Fibroblast of villous mesenchyme (primary cell): ENCODE measurements at places on chromosomes 11 and 22. TPM values are rescaled to one million over a fixed set of nuclear protein-coding genes. Genes with fewer than 3 reads are reported as not detected.

TMEM86A gene
- total RNA-seq: 0.32 and 0.43 TPM in 2 replicates

- DNase-seq: no peak
These were observed 9.6 kb downstream of the SERPINH1 start for GRCh38 chr11:75571625-75572024.

DNA sequence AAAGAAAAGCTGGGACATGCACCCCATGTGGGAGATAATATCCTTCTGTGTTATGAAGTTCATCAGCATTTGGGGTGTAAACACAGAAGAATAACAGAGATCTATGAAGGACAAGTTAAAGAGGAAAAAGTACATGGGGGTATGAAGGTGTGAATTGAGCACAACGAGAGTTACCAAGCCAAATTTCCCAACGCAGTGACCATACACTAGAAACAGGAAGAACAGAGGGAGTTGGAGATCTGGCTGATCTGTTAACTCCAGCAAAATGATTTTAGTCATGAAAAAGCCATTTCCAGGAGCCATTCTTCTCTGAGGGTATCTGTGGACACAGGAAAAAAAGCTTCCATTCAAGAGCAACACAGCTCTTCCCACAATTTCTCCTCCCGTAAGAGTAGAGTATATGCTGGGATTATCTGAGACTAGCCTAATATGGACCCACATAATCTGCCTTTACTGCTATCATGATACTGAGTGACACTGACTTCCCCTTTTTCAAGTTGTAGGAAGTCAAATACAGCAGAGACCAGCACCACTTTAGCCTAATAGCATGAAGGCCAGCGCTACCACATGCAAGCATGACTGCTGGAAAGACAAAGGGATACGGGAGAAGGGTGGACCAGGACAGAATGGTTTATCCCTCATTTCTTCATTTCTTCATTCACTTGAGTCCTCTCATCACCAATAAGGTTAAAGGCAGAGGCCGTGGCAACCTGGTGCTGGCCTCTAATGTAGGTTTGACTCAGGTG, 19.6 kb upstream of the OR8D2 start:
- DNase-seq: no peak

DAGLA gene
- 2.2 and 2.6 TPM in 2 replicates for total RNA-seq

CD248 gene
- total RNA-seq: 85.1 and 108 TPM in 2 replicates

GRCh38 chr11:102237096-102237735, 80.1 kb upstream of the BIRC3 start:
- peak; percentile 65 for DNase-seq

ANGPTL5 gene
- total RNA-seq: not detected in 2 replicates

DNA sequence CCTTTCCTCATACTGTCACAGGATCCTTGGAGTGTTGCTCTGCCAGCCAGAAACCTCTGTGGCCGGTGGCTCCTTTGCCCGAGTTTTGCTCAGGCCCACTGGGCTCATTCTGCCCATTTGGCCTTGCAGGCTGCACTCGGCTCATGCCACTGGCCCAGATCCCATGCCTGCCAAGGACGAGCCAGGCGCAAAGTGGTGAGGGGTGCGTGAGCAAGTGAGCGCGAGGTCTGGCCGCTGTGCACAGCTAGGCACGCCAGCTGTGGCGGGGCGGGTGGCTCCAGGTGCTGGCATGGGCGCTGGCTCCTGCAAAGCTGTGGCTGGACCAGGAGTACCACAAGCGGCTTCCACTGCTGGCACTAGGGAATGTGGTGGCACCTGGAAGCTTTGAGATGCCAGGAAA, 2.8 kb upstream of the RNF141 start:
- no peak for DNase-seq

DNA sequence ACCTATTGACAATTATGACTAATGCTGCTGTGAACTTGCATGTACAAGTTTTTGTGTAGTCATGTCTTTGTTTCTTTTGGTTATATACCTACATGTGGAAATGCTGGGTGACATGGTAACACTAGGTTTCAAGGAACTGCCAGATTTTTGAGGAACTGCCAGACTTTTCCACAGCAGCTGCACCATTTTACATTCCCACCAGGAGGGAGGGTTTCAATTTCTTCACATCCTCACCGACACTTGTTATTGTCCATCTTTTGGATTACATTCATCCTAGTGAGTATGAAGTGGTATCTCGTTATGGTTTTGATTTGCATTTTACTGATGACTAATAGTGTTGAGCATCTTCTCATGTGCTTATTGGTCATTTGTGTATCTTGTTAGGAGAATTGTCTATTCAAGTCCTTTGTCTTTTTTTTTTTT, 13.3 kb downstream of the CLDN5 start:
- DNase-seq: no peak

DNA sequence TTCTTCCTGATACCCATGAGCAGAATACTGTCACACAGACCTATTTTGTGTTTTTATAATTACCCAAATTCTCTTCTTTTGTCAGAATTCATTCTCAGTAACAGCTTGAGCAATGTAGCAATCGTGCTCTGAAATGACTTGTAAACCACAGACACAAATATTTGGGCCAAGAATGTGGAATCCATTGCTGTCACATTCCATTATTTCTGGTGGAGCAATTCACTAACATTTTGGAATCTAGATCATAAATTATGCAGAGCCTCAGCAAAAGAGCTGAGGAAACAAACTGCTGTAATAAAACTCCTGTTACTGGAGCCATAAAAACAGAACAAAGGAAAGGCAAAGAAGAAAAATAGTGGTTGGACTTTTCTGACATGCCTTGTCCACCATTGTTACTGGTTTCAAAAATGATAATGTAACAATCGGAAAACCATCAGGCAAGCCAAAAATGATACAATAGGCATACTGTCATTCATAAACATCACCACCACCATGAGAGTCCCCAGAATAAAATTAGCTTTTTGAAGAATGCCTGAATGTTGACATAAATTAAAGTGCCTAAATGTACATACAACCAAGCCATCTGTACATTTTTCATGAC, 223.4 kb upstream of the PITPNB start:
- DNase-seq: peak; percentile 91

IRF7 gene
- 7.7 and 8.2 TPM in 2 replicates for total RNA-seq

- DNase-seq: no peak
These were observed 22.5 kb downstream of the TRAF6 start for GRCh38 chr11:36487619-36488018.

GRCh38 chr11:4881188-4881587, 512 bp upstream of the OR51T1 start:
- DNase-seq: no peak

DNA sequence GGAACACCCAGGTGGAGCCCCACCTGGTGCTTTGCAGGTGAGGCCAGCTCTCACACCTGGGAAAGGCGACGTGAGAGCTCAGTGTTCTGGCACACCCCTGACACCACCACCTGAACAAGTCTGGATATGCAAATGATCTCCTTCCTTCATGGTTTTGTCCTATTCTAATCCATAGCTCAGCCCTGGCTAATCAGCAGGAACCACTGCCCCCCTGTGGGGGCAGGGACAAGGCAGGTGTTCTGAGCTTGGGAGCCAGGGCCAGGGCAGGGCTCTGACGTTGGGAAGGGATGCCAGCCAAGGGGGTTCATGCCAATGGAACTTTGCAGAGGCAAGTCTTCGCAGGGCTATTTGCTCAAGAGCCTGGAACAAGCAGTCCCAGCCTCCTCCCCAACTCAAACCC, 144.2 kb downstream of the TRIM29 start:
- no peak for DNase-seq

DNA sequence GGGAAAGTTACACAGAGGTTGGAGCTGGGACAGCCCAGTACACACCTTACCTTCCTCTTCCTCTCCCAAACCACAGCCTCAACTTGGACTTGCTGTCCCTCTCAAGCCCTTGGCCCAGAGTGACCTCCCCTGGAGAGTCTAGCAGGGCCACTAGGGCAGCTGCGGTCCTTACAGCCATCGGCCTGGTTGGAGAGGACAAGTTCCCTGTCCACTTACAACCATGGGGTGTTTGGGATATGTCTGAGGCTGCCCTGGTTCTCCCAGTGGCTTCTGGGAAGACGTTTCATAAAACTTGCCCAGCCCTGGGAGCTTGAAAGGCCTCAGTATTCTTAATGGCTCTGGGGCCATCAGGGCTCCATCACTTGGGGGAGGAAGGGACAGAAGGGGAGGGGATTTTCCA, 13.1 kb upstream of the DGKZ start:
- DNase-seq: no peak

DNA sequence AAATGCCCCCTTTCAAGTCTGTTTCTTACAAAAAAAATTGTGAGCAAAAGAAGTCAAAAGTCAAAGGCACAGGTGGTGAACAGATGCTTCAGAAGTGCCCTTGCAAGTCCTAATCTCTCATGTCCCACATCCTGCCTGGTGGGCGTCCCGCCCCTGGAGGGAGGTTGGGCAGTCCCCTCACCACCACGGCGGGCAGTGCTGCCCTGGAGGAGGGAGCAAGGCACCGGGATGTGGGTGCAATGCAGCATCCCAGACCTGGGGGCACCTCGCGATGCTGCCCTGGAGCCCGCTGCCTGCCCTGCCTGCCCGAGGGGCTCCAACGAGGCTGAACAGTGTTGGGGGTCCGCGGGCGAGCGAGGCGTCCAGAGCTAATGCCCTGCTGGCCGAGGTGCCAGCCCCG, 15.9 kb downstream of the MRGPRG start:
- DNase-seq: no peak

DNA sequence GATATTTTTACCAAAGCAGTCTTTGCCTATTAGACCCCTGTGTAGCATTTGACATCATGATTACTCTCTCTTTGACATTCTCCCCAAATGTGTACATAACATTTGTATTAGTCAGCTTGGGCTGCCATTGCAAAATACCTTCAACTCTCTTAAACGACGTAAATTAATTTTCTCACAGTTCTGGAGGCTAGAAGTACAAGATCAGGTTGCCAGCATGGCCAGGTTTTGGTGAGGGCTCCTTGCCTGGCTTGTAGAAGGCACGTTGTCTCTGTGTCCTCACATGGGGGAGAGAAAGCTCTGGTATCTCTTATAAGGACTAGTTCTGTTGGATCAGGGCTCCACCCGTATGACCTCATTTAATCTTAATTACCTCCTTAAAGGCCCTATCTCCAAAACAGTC, 12.3 kb upstream of the DLAT start:
- DNase-seq: peak; percentile 88

GLYAT gene
- total RNA-seq: not detected in 2 replicates

DNA sequence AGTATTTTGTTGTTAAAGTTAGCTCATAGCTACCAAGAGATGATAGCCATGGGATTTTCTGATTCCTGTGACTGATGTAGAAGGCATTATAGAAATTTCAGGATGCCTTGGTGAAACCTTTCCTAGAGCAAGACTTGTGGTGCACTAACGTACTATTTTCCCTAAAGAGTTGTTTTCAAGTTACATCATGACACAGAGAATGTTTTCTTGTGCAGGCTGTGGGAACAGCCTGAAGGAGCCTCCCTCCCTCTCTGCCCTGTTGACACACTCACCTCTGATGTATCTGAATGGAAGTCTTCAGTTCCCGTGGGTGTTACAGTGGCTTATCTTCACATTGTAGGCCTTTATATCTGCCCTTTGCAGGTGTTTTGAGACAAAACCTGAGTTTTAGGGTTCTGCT, 121.6 kb downstream of the LDLRAD3 start:
- peak; percentile 79 for DNase-seq

GAS2 gene
- 0.64 and 1.7 TPM in 2 replicates for total RNA-seq

MYBPC3 gene
- total RNA-seq: not detected in 2 replicates

DNA sequence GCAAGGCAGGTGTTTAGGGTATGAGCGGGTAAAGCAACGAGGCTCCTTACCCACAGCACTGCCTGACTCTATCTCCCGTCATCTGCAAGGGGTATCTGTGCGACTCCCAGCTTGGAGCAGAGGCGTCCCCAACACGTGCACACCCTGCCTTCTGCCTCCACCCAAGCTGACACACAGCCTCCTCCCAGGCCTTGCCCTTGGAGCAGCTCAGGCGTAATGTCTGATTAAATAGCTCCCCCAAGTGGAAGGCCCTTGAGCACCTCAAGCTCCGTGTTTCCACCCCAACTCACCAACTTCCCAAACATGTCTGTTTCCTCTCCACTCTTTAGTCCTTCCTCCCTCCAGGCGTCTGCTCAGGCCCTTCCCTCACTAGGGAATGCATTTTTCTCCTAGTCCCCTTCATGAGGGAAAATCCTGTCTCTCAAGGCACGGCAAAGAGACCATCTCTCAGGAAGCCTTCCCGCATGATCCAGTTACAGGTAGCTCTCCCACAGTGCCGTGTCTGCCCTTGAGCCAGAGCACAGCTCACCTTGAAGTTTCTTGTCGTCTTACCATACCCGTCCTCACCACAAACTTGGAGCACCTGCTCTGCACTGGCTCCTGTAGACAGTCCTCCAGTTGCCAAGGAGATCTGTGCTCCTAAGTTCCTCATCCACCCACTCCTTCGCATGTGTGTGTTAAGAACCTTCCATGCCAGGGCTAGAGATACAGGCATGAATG, 15.8 kb downstream of the CYB5R2 start:
- DNase-seq: peak; percentile 71

TCF20 gene
- total RNA-seq: 26.4 and 30.7 TPM in 2 replicates

GSTP1 gene
- 495 and 721 TPM in 2 replicates for total RNA-seq

GRCh38 chr22:30276039-30276438, 9.4 kb upstream of the OSM start:
- no peak for DNase-seq

CASP5 gene
- 0.43 TPM in 1 of 2 replicates, not detected in the other for total RNA-seq

GRCh38 chr22:26579331-26579886, 10.5 kb downstream of the TPST2 start:
- no peak for DNase-seq

- DNase-seq: no peak
These were observed 6.0 kb downstream of the PNPLA5 start for GRCh38 chr22:43885786-43886185.

DNA sequence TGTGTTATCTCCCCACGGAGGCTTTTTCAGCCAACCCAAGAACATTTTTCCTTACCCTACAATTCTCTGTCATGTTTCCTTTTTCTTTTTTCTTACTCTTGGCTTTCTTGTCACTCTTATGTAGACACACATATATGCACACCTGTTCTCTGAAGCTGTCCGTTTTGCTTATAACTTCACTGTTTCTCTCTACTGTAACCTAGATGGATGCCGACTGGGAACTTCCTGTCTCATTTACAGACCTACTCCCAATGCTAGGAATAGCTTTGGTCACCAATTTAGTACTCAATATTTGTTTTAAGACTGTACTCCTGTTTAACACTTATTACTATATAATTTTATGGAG, 9.9 kb upstream of the CASP12 start:
- DNase-seq: no peak

- DNase-seq: no peak
These were observed 18.0 kb upstream of the TMEM218 start for GRCh38 chr11:125129316-125129993.

DNA sequence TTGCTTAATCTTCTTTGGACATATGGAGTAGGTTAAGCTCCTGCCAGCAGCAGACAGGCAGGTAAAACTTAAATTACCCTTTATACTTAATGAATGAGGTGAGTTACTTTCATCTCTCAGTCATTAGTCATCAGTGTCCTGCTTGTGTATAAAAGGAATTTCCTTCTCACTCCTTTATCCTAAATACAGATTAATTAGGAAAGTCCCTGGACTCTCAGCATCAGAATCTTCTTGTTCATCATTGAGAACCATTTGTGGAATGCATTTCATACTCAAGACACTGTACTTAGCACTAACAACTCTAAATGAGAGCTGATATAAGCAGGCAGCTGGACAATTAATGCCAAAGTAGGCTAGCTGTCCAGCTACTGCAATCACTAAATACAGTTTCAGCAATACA, 630.4 kb downstream of the METTL15 start:
- DNase-seq: no peak

- no peak for DNase-seq
These were observed 28.7 kb upstream of the CBX6 start for GRCh38 chr22:38900677-38901076.

FOXR1 gene
- not detected in 2 replicates for total RNA-seq
